ENCODE measurements at places on chromosomes 16 and 17.

DNA sequence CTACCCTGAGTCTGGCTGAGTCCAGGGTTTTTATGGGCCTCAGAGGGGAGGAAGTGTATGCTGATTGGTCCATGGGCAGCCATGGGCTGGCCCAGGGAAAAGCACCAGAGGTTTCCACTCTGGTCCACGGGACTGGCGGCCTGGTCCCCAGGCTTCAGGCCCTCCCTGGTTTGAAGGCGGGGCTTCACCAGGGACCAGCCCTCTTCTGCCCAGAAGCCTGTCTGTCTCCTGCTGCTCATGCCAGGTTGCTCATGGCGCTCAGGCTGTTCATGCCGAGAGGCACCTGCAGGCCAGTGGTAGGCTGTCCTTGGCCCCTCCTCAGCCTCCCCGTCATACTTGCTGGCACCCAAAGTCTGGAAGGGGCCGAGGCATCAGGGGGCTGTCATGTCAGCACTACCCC, 45.0 kb upstream of the CLEC19A start:
- no peak for DNase-seq

- DNase-seq: no peak
Measured at GRCh38 chr17:42979511-42980273, at the start of gene PTGES3L. Gene PTGES3L (minus strand): TSS chr17:42980080. CDS start chr17:42980053, 27 bp downstream.

DNA sequence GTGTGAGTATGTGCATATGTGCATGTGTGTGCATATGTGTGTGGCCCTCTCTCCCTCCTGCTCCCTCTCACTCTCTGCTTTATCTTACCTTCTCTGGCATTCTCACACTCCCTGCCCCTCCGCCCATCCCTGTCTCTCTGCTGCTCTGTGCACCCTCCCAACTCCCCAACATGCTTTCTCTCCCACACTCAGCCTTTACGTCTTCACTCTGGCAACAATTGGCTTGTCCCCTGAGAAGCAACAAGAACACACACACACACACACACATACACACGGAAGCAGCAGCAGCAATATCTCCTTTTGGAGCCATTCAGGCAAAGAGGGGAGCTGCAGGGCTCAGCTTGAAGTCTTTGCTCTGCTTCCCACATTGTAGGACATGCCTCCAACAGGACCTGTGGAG, 27.8 kb downstream of the PITPNM3 start:
- no peak for DNase-seq

GRCh38 chr16:47493381-47494337, 32.5 kb downstream of the PHKB start:
- no peak for DNase-seq

DNA sequence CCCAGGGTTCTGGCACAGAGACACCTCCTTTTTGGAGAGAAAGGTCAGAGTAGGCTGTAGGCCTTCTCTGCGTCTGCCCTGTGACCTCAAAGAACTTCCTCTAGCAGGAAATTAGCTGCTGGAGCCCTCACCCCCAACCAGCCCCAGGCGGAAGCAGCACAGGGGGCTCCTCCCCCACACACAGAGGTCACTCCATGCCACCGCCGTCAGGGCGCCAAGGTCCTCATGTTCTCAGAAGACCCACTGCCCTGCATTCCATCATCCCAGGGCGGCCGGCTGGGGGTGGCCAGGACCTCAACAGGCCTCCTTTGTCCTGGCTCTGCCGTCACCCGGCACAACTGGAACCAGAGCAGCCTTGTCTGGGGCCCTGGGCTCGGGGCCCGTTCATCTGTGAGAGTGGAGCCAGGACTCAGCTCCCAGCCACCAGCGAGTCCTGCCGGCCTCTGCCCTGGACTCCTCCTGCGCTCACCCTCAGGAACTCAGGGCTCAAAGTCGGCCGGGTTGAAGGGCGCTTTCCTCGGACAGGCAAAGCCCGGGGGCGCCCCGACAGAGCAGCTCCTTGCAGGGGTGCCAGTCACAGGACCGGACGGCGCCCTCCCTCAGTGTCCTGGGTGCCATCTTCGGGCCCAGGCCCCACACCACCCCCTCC, 1.2 kb downstream of the TMC6 start:
- DNase-seq: no peak

DNA sequence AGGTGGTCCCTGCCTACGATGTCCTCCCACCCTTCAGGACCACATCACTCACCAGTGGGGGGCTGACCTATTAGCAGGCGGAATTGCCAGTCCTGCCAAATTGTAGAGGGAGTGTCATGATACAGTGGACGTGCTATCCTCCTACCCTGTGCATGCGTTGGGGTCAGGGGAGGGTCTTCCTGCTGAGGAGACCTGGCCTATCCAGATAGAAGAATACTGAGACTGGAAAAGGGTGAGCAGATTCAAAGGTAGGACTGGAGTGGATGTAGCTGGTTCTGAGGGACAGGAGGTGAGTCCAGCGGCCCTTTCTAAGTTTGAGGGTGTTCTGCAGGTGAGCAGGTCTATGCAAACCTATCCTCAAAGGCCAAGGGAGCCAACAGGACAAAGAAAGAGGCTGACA, 8.0 kb downstream of the PRSS41 start:
- DNase-seq: no peak

DNA sequence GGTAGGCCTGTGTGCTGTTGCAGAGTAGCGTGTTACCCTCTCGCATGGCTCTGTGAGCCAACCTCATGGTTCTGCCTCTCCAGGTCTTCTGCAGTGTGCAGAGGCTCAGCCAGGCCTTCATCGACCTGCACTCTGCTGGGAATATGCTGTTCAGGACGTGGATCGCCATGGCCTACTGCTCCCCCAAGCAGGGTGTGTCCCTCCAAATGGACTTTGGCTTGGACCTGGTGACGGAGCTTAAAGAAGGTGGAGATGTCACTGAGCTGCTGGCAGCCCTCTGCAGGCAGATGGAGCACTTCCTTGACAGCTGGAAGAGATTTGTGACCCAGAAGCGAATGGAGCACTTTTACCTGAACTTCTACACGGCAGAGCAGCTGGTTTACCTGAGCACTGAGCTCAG, 75.8 kb upstream of the ENDOV start:
- no peak for DNase-seq

DNA sequence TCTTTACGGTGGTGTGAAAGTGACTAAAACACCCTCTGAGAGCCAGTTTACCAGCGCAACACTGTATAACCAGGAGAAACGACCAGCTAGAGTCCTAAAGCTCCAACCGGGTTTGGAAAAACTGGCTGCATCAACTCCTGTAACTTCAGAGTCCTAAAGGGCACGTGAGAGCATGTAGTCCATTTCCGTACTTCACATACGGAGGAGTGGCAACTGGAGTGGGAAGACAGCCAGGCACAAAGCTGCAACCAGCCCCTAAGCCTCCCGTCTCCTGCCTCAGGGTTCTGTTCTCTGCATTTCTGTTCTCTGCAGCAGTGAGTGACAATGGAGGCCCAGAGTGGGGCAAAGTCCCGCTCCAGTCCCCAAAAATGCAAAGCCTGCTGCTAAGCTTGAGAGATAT, 19.2 kb downstream of the TEKT1 start:
- DNase-seq: no peak

GRCh38 chr16:79874391-79874790, 273.9 kb upstream of the MAF start:
- DNase-seq: no peak

DNA sequence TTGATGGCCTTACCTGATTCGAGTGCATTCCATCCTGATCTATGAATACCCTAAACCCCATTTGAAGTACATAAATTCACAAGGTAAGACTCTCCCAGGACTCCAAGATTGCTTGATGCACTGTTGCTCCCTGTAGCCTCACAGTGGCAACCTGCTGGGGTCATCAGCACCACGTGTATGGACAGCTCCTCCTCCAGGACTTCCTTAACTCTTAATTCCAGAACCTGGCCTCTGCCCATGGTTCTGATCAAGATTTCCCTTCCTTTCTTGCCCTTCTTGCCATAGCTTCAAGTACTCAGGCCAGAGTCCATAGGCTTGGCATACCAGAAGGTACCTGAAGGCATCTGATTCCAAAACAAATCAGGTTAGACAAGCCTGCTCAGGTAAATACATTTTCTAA, 34.0 kb upstream of the NLK start:
- DNase-seq: no peak

DNA sequence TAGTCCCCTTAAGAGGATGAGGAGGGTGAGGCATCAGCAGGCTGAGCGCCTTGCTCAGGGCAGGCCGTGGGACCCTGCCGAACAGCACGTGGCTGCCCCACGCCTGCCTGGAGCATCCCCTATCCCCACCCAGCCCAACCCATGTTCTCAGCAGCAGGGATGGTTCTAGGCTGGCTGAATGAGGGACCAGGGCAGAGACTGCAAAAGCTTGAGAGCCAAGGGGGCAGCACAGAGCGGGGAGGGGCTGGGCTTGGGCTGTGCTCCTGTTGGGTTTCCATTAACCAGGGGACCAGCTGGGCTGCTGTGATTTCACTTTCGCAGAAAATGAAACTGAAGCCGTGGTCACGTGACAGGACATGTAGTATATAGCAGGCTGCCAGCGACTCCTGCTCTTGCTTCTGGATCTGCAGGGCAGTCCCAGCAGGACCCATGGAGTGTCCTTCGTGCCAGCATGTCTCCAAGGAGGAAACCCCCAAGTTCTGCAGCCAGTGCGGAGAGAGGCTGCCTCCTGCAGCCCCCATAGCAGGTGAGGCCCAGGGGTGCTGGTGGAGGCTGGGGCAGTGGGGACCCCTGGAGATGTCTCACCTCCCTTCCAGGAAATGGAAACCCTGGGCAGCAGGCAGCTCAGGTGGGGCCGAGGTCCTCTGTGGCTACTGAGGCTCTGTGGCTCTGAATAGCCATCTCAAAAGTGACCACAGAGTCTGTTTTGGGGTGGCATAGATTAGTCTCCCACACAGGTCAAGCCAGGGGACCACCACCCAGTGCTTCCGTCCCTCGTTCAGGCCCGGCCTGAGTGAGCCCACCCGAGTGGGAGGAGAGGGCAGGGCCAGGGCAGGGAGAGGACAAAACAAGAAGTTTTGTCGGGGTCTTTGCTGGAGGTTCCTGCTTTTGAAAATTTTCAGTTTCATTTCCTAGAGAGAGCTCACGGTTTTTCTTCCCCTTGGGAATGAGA, 2.9 kb downstream of the RNF213 start:
- DNase-seq: peak; percentile 89

- no peak for DNase-seq
Measured at GRCh38 chr17:61970030-61970429, 42.2 kb upstream of the INTS2 start.

GRCh38 chr17:80941743-80942422, 49.8 kb upstream of the CHMP6 start:
- DNase-seq: no peak

GRCh38 chr17:12510535-12510934, 155.2 kb upstream of the MYOCD start:
- DNase-seq: no peak

GRCh38 chr16:69711115-69711740, 15.1 kb downstream of the NQO1 start:
- DNase-seq: no peak

GRCh38 chr16:31888735-31889134, 15.1 kb downstream of the ZNF267 start:
- no peak for DNase-seq

GRCh38 chr17:49572226-49572625, 3.4 kb upstream of the NXPH3 start:
- no peak for DNase-seq

Data from naive thymus-derived CD4-positive, alpha-beta T cell (primary cell).